ENCODE measurements at places on chromosomes 2 and 18.

DNA sequence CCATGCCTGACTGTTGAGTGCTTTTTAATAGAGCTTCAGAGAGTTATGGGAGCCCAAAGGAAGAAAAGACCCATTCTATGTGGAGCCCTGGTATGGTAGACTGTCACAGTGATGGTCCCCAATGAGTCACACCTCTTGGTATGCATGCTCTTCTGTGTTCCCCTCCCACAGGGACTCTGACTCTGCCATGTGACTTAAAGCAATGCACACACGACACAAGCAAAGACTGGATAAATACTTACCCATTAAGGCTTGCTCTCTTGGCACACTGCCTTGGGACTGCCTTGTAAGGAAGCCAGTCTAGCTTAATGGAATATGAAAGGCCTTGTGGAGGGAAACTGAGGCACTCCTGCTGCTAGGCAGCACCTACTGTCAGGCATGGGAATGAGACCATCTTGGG lies 16.7 kb upstream of the DTNB start:
- no peak for DNase-seq

DNA sequence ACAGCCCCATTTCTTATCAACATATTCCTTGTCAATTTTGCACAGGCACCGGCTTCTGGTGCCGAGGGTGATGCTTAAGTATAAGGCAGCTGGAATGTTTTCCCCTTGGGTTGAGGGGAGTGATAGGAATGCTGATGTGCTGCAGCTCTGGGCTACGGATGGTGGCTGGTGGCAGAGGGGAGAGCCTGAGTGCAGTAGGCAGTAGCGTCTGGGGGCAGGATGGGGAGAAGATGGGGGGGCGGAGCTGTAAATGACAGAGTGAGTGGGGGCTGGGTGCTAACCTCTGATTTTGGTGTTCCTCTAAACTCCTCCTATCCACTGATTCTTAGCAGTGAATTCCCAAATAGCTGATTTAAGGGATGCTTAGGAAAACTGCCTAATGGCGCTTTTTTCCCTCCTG lies 20.7 kb downstream of the TMEM178A start:
- DNase-seq, result no peak

GRCh38 chr2:46236876-46237859 lies 60.0 kb upstream of the EPAS1 start:
- no peak for DNase-seq

DNA sequence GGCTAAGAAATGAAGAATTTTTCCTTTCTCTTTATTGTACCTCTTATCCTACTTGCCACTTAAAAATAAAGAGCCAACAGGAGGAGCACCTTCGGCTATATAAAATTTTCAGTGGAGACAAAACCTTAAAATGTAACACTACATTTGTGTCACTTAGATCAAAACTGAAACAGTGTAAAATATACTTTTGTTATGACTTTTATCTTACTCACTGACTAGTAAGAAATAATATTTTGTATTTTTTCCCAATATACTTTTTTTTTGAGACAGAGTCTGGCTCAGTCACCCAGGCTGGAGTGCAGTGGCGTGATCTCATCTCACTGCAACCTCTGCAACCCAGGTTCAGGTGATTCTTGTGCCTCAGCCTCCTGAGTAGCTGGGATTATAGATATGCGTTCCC lies 28.3 kb downstream of the KCNJ13 start:
- DNase-seq, result no peak

GRCh38 chr2:155151945-155152344 lies 453.4 kb downstream of the KCNJ3 start:
- no peak for DNase-seq

GRCh38 chr2:234218266-234219045 lies 168.0 kb downstream of the SPP2 start:
- DNase-seq, result no peak

DNA sequence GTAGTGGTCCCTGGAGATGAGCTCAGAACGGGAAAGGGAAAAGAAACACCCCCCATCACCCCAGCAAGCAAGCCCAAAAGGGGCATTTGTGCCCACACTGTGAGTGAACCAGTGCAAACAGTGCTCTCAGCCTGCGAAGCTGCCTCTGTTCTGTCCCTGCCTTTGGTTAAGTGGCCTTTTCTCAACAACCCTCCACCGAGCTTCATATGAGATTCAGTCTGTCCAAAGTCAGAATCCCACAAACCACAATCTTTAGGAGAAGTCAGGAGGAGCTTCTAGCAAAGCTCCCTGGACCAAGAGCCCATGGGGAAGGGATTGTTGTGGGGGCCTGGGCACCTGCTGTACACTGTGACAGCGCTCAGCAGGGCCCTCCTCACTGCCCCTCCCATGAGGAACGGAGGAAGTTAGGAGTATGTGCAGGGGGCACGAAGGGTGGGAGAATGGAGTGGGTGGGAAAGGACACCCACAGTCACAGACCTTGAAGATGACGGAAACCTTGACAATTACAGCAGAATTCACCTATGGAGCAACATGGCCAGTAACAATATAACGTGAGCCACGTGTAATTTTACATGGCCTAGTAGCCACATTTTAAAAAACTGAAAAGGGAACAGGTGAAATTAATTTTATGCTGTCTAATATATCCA lies 119.5 kb downstream of the SMAD7 start:
- DNase-seq, result no peak

DNA sequence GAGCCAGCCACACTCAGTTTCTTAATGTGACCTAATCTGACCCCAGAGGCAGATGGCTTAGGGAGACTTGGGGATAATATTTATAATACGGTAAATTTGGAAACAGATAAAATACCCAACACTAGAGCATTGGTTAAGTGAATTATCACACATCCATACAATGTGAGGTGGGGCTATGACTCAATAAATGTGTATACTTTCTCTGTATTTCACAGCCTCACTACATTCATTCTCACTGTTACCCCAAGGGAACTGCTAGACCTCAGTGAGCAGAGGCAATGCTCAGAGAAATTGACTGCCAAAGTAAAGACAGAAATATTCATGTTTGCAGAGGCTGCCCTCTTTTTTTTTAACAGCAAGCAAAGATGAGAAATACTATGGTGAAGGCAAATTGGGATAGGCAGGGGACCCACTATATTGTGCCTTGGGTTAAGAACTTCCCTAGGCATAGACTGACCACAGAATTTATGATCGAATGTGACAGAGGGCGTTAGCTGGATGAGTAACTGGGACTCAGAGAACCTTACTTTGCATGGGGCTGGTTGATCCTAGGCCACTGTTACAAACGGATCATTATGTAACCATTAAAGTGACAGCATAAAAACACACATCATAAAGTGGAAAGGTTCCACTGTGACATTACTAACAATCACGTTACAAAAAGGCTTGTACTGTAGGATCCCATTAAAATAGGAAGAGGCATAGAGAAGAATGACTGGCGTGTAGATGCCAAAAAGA lies 246.0 kb upstream of the LYPD1 start:
- no peak for DNase-seq

- no peak for DNase-seq
These were observed 164.5 kb downstream of the TDRD15 start for GRCh38 chr2:21288299-21288698.

DNA sequence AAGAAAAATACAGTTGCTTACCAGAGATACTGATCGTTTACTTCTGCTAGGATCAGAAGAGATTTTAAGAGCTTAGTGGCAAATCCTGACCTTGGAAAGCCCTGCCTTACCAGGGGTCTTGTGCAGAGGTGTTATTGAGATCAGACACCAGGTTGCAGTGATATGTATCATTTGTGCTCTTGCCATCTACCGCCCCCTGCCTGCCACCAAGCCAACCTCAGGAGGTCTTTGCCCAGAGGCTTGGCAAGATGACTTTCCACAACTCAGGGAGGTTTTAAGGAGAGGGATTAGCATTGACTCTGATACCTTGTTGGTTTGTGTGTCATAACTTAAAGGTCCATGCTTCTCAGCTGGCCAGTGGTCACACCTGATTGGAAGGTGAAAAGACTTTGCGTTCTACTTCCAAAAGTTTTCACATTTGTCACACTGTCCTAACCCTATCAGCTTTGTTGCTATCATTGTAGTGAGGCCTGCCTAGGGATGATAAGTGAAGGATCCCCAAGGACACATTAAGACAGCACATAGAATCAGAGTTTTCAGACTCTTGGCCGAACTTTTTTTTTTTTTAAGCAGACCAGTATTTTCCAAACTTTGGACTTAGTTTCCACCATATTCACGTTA lies 46.2 kb upstream of the MGAT5 start:
- DNase-seq, result peak; percentile 41

DNA sequence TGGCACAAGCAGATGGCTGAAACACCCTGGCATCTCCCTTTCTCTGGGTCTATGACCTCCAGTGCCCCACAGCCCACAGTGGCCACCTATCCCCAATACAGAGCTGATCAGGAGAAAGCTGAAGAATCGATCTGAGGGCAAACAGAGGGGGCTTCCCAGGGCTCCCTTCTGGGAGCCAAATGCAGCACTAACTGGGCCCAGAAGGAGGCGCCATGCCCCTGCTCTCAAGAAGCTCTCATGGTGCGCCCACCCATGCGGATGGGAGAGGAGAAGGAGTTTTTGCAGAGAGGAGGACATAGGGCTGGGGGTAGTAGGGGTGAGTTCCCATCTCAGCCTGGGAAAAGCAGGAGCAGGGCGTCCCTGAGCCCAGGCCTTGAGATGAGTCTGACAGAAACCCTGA lies 787.3 kb upstream of the RAB6C start:
- DNase-seq, result no peak

GRCh38 chr18:79922971-79923411 lies 28.5 kb downstream of the SLC66A2 start:
- DNase-seq, result no peak

GRCh38 chr18:21805771-21806366 lies 65.3 kb downstream of the MIB1 start:
- DNase-seq, result no peak

- DNase-seq, result no peak
These were observed 1453.1 kb upstream of the SLC39A10 start for GRCh38 chr2:194203898-194204297.

GRCh38 chr2:198873503-198874471 lies 584.0 kb downstream of the SATB2 start:
- DNase-seq, result no peak

DNA sequence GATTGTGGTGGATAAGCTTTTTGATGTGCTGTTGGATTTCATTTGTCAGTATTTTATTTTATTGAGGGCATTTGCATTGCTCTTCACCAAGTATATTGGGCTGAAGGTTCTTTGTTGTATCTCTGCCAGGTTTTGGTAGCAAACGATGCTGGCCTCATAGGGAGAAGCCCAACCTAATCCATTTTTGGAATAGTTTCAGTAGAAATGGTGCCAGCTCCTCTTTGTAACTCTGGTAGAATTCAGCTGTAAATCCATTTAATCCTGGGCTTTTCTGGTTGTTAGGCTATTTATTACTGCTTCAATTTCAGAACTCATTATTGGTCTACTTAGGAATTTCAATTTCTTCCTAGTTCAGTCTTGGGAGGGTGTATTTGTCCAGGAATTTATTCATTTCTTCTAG lies 309.8 kb upstream of the SETBP1 start:
- DNase-seq, result no peak

DNA sequence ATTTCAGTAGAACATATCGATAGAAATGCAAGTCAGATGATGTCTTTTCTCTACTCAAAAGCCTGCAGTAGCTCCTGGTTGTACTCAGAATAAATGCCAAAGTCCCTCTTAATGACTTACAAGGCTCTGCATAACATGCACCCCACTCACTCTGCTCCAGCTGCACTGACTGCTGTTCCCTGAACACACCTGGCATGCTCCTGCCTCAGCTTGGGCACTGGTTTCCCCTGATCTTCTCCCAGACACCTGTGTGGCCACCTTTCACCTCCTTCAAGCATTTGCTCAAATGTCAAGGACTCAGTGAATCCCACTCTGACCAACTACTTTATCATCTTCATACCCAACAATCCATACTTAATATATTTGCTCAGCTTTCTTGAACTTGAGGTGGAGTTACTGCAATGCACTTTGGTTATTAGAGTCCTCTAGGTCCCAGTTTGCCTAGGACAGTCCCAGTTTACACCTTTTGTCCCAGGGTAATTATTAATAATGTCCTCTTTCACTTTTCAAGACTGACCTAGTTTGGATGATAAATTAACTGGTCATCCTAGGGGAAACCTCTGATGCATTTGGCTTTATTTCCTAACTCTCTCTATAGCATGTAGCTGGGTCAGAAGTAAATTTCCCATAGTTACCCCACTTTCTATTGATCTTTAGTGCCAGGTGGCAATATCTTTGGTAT lies 44.1 kb downstream of the ACAA2 start:
- no peak for DNase-seq

- DNase-seq, result no peak
These were observed 40.9 kb downstream of the BABAM2 start for GRCh38 chr2:27931361-27931950.

DNA sequence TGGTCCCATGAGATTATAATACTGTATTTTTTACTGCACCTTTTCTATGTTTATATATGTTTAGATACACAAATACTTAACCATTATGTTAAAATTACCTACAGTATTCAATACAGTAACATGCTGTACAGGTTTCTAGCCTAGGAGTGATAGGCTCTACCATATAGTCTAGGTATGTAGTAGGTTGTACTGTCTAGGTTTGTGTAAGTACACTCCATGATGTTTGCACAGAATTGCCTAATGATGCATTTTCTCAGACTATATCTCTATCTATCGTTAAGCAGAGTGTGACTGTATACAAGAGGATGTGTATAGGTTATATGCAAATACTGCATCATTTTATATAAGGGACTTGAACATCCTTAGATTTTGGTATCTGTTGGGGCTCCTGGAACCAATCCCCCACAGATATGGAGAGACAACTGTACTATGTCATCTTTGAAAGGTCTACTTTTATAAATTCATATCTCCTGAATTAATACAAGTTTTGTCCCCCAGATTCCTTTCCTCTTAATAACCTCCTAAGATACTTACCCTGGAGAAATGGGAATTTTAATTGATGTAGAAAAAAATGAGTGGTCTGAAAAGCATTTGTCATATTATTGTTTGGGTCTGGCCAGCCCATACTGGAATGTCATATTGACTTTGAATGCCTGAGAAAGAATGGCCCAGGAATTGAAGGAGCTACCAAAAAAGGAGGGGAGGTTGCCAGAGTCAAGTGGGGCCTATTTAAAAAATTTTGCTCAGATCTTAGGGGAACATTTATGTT lies 36.6 kb downstream of the EHBP1 start:
- DNase-seq, result no peak

DNA sequence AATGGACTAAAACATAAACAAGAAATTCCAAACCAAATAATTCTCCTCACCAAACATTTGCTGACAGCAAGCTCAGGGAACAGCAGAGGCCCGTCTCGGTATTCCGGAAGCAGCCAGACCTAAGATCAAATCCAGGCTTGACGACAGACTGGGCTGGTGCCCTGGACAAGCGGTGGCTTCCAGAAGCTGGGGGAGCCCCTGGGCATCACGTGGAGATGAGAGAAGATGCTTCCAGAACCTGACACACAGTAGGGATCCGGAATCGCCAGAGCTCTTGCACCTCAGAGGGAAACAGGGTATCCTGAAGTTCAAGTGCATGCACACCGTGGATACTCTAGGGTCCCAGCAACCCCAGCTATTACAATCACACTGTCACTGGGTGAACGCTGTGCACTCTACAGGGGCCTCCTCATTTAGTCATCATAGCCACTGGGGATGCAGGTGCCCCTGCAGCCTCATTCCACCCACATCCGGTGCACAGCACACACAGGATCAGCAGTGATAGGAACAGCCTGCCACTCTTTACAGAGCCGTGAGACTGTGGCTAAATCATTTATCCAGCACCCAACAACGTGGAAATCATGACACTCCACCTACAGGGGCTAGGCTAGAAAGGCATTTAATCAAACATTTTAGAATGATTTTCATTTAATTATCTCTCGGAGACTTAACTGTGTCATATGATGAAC lies 102.6 kb downstream of the HDAC4 start:
- DNase-seq, result peak; percentile 28

- DNase-seq, result no peak
These were observed 447.6 kb upstream of the POU3F3 start for GRCh38 chr2:104406261-104406726.

GRCh38 chr2:230225486-230225885 lies at the start of gene SP140:
Gene SP140, plus strand, starts transcription at chr2:230225736. Its CDS starts 109 bp downstream, at chr2:230225845.
- DNase-seq, result peak; percentile 45

Measured in effector CD8-positive, alpha-beta T cell (primary cell).